Activated naive CD8-positive, alpha-beta T cell treated with anti-CD3 and anti-CD28 coated beads, Interleukin-2, amount 10 ng/mL, durations not matched to agents 7 days and 5 days (primary cell): ENCODE measurements at places on chromosomes 16 and 17.

GRCh38 chr17:63024716-63025115, 58.7 kb downstream of the TANC2 start:
- H3K4me3 ChIP-seq = no peak overlapping the region
- peaks cover 5% of the 10 kb centered on the region for H3K36me3 ChIP-seq
- no peaks in the 10 kb centered on the region for H3K27me3 ChIP-seq
- DNase-seq = no peak

DNA sequence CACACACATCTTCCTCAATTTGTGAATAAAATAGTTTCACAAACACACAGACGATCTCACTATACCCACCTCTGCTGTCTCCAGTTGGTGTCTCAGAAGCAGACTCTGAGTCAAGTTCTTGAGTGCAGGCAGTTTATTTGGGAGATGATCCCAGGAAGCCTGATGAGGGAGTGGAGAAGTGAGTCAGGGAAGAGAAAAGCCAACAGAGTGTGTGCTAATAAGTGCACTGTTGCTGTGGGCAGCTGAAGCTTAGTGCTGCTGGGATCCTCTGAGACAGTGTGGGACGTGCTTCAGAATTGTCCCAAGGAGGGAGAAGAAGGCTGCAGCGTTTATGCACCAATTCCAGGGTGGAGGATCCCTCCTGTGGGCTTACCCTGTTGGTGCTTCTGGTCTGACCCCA, 423.2 kb upstream of the C16orf82 start:
- no peak overlapping the region for H3K4me3 ChIP-seq
- peaks cover 31% of the 10 kb centered on the region for H3K4me1 ChIP-seq
- H3K36me3 ChIP-seq = peaks cover 5% of the 10 kb centered on the region

- no peaks in the 10 kb centered on the region for H3K4me1 ChIP-seq
- H3K4me3 ChIP-seq = no peak overlapping the region
- H3K27me3 ChIP-seq = no peaks in the 10 kb centered on the region
- no peak overlapping the region for H3K27ac ChIP-seq
- no peak for DNase-seq
- no peaks in the 10 kb centered on the region for H3K36me3 ChIP-seq
Measured at GRCh38 chr16:65185241-65185778, 63.4 kb upstream of the CDH11 start.

GRCh38 chr16:22225060-22225459, 19.0 kb downstream of the EEF2K start:
- DNase-seq = no peak
- no peak overlapping the region for H3K4me3 ChIP-seq
- peaks cover 2% of the 10 kb centered on the region for H3K4me1 ChIP-seq
- no peaks in the 10 kb centered on the region for H3K27me3 ChIP-seq

- H3K4me1 ChIP-seq = no peaks in the 10 kb centered on the region
- no peaks in the 10 kb centered on the region for H3K36me3 ChIP-seq
Measured at GRCh38 chr17:50498021-50498874, 10.0 kb upstream of the MYCBPAP start.

DNA sequence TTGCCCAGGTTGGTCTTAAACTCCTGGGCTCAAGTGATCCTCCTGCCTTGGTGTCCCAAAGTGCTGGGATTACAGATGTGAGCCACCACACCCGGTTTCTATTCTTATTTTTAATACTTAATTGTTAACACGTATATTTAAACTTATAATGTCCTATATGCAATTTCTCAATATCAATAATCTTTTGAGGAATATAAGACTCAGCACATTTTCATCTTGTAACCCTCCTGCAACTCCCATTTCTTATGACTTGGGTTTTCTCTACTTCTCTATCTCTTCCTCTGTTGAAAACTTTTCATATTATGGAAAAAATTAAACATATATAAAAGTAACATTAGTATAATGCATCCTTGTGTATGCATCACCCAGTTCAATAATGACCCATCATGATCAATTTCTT, 150.7 kb downstream of the PRKCB start:
- peaks cover 28% of the 10 kb centered on the region for H3K36me3 ChIP-seq
- DNase-seq = no peak
- no peak overlapping the region for H3K4me3 ChIP-seq

GRCh38 chr17:1484676-1485422, 7.6 kb downstream of the MYO1C start:
- H3K4me3 ChIP-seq = peak overlapping the region; percentile 77
- peaks cover 9% of the 10 kb centered on the region for H3K4me1 ChIP-seq
- peaks cover 5% of the 10 kb centered on the region for H3K27me3 ChIP-seq

- DNase-seq = no peak
- H3K27me3 ChIP-seq = no peaks in the 10 kb centered on the region
- no peaks in the 10 kb centered on the region for H3K36me3 ChIP-seq
- no peak overlapping the region for H3K27ac ChIP-seq
Measured at GRCh38 chr16:8729779-8730334, 55.4 kb downstream of the ABAT start.

DNA sequence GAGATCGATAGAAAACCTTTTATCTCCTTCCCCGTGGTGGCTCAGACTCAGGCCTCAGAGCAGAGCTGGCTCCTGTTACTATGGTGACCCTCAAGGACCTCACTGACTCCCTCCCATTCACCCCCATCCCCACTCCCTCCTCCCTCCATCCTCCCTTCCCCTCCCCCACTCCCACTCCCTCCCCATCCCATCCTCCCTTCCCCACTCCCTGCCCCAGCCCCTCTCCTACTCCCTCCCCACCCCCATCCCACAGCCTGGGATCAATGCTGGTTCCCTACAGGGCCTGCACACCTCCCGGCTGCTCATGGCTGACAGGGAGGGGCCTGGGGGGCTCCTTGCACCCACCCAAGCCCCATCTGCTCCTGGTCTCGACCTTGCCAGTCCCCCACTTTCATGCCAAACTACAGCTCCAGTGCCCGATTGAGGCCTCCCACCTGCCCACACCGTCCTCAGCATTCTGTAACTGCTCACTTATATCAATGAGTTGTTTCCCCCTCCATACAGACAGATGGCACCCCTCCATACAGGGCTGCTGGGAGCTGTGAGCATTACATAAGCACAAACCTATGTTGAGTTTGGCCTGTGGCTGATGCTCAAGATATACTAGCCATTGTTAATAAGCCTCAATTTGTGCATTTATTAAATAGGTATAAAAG, 11.6 kb upstream of the RAI1 start:
- H3K27ac ChIP-seq = no peak overlapping the region
- H3K4me3 ChIP-seq = no peak overlapping the region
- no peak for DNase-seq
- H3K27me3 ChIP-seq = peaks cover 7% of the 10 kb centered on the region

GRCh38 chr17:10513299-10514067, 4.9 kb downstream of the MYH1 start:
- peaks cover 2% of the 10 kb centered on the region for H3K27me3 ChIP-seq
- no peaks in the 10 kb centered on the region for H3K4me1 ChIP-seq
- DNase-seq = no peak
- H3K4me3 ChIP-seq = no peak overlapping the region
- no peaks in the 10 kb centered on the region for H3K36me3 ChIP-seq
- H3K27ac ChIP-seq = no peak overlapping the region

DNA sequence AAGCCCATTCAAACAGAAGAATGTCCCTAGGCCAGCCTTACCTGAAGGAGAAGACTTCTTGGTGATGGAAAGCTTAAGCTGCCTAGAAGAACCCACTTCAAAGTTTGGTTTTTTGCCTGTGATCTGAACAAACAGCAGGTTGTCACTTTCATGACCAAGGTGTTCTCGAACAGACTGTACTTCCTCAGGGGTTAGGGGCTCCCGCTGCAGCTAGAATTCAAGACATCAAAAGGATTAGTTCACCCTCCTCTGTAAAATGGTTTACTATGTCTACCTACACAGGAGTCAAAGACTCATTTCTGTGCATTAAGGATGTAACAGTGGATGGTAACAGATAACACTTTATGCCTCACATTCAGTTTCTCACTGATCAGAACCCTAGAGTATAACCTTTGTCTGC, 13.2 kb downstream of the CIAPIN1 start:
- H3K4me3 ChIP-seq = no peak overlapping the region
- peaks cover 42% of the 10 kb centered on the region for H3K36me3 ChIP-seq
- H3K27ac ChIP-seq = no peak overlapping the region
- H3K27me3 ChIP-seq = no peaks in the 10 kb centered on the region
- no peak for DNase-seq
- peaks cover 3% of the 10 kb centered on the region for H3K4me1 ChIP-seq

DNA sequence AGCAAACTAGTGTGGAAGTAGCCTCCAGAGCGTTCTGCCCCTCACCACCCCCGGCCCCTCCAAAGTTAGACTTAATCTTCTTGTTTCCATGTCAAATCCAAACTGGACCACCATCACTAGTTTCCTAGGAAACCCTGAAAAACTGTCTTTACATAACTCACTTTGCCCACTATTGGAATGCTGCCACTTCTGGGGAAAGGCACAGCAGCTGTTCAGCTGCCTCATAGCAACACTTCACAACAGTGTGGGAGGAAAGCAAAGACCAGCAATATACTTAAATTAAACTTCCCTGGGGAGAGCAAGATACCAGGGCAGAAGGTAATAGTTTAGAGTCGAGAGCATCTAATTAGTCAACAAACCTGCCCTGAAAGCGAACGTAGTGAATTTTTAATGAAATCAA, 452.2 kb downstream of the KCNJ2 start:
- no peaks in the 10 kb centered on the region for H3K27me3 ChIP-seq
- H3K36me3 ChIP-seq = no peaks in the 10 kb centered on the region
- no peak overlapping the region for H3K27ac ChIP-seq
- no peak for DNase-seq
- no peaks in the 10 kb centered on the region for H3K4me1 ChIP-seq

DNA sequence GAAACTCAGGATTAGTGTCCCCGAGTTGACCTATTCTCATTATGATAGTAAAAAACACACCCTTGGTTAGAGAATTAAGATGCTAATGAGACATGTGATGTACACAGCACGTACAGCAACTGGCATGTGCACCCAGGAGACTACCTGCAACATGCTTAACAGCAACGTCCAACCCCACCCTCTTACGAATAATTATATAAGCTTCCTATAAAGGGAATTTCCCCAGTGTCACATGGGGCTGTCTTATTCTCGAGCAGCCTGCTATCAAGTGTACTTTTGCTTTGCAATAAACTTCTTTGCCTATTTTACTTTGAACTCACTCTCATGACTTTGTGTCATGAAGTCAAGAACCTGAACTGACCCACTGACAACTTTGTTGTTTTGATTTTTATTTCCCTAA, 62.4 kb upstream of the PMFBP1 start:
- peaks cover 19% of the 10 kb centered on the region for H3K27me3 ChIP-seq
- H3K36me3 ChIP-seq = peaks cover 1% of the 10 kb centered on the region
- H3K4me1 ChIP-seq = no peaks in the 10 kb centered on the region

- H3K27me3 ChIP-seq = no peaks in the 10 kb centered on the region
- no peaks in the 10 kb centered on the region for H3K4me1 ChIP-seq
- H3K27ac ChIP-seq = no peak overlapping the region
Measured at GRCh38 chr16:68921637-68922036, 78.3 kb downstream of the TANGO6 start.

DNA sequence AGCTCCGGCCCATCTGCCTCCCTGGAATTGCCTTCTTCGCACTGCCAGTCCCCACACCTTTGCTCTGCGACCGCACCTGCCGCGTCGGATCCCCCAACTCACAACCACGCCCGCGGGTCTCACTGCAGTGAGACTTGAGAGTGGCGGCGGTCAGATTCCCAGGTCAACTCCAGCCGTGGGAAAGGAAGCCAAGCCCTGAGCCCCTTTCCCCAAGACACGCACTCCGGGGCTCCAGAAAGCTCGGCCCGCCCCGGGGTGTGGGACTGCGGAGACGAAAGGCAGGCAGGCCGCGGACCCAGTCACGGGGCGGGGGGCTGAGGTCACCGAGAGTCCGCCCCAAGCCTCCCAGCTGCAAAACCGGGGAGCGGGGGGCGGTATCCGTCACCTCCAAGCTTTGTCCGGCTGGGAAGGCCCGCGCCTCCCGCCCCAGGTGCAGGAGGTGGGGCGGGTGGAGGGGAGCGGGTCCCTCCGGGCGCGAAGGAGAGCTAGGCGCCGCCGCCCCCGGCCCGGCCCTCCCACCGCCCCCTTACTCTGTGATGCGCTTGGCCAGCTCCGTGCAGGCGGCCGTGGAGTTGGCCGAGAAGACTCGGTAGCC, 615 bp downstream of the PRPSAP1 start:
- peak overlapping the region; percentile 96 for H3K4me3 ChIP-seq
- DNase-seq = no peak

- peaks cover 9% of the 10 kb centered on the region for H3K4me1 ChIP-seq
- H3K27ac ChIP-seq = no peak overlapping the region
- DNase-seq = peak; percentile 80
- H3K36me3 ChIP-seq = no peaks in the 10 kb centered on the region
- H3K27me3 ChIP-seq = peaks cover 38% of the 10 kb centered on the region
Measured at GRCh38 chr17:35747540-35748017, 5.5 kb downstream of the GAS2L2 start.

DNA sequence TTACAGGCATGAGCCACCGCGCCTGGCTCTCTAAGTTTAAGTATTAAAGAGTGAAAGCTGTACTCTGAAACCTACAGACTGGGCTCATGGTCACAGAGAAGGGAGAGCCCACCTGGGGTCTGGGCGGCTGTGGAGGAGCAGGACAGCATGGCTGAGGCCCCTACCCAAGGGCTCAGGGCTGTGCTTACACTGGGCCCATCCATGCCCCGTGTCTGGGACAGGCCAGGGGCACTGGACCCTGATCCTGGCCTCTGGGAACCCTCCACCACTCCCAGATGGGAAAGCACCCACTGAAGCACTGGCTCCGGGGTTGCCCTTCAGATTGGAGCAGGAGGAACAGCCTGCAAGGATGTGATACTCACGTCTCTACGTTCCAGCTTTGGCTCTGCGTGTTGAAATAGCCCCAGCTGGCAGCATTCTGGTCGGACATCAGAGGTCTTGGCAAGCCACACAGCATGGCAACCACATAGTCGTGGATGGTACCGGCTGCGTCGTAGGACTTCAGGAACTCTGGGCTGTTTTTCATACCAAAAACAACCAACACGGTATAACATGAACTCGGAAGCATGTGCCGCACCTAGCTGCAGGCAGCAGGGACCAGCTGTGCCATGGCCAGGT, 13.0 kb downstream of the SHPK start:
- no peaks in the 10 kb centered on the region for H3K27me3 ChIP-seq
- H3K27ac ChIP-seq = no peak overlapping the region
- peaks cover 23% of the 10 kb centered on the region for H3K36me3 ChIP-seq
- no peak overlapping the region for H3K4me3 ChIP-seq

DNA sequence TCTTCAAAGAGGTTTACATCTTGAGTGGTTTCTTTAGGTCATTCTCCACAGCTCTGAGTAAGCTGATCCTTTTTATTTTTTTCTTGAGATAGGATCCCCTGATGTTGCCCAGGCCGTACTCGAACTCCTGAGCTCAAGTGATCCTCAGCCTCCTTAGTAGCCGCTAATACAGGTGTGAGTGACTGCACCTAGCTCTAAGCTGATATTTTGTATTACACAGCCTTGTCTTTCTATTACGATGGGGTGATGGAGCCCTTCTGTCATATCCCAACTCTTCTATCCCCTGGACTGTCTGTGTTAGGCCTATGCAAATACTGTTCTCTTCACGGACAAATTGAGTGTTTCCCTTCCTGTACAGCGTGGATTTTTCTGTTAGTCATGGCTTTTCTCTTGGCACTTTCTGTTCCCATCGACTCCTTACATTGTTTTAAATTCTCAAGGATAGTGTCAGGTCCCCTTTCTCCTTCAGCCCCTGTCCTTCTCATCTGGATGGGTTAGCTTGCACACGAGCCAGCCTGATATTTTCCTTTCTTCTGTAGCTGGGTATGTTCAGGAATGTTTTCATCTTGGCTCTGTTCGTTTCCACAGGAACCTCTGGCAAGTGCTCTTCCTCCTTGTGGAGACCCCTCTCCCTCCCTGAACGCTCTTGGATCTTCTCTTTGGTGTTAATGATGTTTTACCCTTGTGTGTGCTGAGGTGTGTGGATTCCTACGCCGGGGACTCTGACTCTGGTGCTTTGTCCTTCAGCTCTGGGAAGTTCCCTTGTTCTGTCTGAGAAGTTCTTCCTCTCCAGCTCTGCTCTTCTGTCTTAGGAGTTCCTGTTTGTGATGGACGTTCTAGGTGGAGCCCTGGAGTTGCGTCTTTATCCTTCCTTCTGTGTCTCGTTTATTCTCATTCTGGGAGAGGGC, 2.3 kb downstream of the BANP start:
- peak overlapping the region; percentile 69 for H3K27ac ChIP-seq
- peaks cover 45% of the 10 kb centered on the region for H3K4me1 ChIP-seq
- no peak for DNase-seq
- H3K27me3 ChIP-seq = no peaks in the 10 kb centered on the region
- peak overlapping the region; percentile 33 for H3K4me3 ChIP-seq
